ENCODE measurements at places on chromosomes 4 and X.

DNA sequence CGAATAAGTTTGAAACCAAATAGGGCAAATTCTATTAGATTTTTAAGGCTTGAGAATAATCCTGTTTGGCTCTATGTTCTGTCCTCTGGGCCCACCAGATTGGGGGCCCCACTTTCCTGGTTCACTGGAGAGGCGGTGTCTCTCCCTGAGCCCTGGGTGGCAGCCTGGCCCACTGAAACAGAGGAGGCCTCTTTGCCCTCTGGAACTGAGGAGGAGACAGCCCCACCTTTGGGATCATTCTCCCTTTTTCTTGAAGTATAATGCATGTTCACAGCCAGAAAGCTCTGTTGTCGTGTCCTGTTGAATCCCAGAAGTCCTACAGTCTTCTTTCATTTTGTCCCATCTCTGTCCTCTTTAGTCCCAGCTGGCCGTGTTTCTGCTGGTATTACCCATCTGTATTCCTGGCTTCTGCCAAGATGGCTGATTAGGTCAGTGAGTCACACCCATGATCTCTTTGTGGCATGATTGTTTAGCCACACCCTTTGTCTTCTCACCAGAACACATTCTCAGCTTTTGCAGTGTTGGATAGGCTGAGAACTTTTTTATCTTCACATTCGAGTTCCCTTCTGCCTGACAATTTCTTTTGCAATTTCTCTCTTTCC is 8.1 kb upstream of the TBC1D25 start:
- peak; percentile 15 for DNase-seq

DNA sequence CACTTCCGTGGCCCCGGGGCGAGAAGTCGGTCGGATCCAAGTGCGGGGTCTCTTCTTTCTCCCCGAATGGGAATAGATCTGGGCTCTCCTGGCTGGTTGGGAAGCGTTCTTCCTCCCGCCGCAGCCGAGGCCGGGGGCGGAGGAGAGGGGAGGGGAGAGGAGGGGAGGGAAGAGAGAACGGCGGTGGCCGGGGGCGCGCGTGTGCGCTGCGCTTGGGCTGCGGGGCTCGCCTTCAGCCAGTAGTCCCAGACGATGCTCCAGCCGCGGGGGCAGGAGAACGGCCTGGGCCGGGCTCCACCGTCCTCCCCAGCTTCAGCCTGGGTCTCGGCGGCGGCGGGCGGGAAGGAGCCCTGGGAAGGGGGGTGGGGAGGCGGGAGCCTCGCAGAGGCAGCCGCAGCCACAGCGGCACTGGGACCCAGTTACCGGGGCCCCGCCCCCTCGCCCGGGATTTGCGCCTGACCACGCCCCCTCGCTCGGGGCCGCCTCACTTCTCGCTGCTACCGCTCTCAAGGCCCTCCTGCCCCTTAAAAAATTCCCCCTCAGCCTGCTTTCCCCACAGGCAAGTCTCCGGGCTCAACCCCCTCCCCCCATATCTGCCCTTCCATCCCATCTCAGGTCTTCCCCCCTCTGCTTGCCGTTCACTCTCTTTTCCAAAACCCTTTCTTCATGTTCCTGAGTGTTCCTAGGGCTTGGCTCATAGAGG is at the start of gene FGD1:
TSS of gene FGD1 (minus strand) at position 421 of the 703 bp plus-strand sequence. CDS start 802 bp downstream, outside the sequence.
- peak; percentile 29 for DNase-seq

DNA sequence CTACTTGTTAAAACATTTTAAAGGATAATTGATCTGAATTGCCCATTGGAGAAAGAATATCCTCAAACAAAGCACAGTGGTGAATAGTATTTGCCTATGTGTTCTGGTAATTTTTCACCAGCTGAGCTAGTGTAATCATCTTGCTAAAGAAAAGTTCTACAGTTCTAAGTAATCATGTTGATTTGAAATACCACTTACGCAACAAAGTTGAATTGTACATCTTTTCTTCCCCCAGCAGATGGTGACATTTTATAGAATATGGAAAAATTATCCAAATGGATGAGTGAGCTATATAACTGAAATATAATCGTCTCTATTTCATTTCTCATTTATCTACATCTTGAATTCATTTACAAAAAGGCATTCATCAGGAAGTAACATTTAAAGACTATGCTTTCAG is 9.7 kb upstream of the ZNF674 start:
- DNase-seq, result no peak

- DNase-seq, result no peak
Measured at GRCh38 chr4:24978291-24979075, 52.3 kb downstream of the LGI2 start.

- DNase-seq, result no peak
Measured at GRCh38 chrX:20639115-20639514, 372.4 kb upstream of the RPS6KA3 start.

DNA sequence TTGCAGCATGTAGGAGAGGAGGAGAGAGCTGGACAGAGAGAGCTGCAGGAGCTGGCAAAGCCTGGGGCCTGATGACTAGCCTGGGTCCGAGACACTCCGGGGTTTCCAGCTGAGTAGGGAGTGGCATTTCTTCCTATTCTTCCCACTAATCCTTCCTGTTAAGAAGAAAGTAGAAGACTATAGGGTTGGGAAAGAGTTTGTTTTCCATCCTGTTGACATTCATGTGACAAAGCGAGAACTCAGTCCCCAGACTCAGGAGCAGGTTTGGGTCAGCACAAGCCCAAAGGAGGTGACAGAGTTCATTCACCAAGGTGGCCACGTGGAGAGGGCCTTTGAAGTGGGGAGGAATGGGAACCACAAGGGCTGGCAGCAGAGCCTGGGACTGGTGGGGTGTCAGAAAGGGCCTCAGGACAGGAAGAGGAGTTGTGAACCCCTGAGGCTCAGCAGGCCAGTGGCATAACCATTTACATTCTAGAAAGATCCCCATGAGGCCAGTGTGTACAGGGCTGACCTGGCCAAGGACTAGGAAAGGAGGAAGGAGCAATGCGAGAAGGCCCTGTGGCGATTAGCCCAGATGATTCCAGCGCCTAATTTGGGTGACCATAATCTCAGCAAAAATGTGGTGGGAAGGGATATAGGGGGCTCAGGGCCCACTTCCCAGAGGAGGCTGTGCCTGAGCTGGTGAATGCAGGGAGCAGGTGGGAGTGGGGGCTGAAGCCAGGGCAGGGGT is 3.3 kb upstream of the HAUS3 start:
- no peak for DNase-seq

DNA sequence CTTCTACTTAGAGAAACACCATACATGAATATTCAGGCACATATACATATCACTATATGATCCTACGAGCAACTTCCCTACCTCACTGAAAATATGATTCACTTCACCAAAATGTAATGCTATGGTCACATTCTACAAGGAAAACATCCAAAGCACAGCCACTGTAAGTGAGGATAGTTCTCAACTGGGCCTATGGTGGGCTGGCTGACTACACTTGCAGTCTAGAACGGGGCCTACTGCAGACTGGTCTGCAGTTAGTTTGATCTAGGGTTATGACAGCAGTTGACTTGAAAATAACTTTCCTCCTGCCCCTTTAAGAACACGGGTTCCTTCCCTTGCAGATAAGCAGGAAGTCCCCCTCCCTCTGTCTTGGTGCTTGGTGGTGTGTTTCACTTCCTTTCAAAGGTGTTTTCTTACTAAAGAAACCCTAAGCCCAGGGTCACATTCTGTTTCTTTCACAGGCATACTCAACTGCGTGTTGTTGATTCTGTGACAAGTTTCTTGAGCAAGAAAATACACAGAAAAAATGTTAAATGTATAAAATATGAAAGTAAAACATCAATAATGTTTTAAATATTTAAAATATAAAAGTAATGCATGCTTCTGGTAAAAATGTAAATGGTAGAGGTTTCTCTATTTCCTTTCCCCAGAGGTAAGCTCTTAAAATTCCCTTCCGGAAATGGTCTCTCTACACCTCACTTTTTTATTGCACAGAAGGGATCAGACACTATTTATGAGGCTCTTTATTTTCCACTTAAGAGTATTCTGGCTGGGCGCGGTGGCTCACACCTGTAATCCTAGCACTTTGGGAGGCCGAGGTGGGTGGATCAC is 18.0 kb upstream of the TMSB4X start:
- no peak for DNase-seq

DNA sequence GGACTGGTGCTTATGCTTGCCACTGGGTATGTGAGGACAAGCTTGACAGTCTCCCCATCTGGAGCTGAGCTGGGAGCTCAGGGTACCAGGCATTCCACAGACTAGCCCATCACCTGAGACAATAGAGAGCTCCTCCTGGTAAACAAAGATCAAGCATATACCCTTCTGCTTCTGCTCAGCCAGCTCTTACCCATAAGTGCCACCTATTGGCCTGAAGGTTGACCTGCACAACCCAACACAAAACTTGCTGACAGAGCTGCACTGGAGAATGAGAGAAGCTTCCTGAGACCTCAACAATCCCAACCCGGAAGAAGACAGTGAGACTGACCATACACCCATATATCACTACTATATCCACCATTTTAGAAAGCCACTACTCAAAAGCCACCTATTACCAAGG is 1049.2 kb upstream of the INTU start:
- DNase-seq, result no peak

GRCh38 chr4:39932776-39933402 is 44.8 kb downstream of the PDS5A start:
- DNase-seq, result no peak

DNA sequence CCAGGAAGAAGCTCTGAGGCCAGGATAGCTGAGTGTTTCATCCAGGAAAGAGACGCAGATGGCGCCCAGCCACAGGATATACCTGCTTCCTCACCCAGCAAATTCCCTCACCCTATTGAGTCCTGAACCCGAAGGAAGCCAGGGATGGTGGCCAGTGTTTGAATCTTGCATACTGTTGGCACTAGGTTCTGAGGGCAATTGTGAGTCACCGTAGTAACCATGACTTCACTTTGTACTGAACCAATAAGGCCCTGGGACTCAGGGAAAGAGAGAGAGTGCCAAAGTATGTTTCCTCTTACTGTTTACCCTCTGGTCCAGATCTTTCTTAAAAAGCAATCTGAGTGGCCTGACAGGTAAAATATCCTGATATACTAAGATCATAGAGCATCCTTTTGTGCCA is 25.6 kb upstream of the SMIM10L2A start:
- DNase-seq, result no peak

GRCh38 chr4:73272816-73273215 is 14.2 kb upstream of the ANKRD17 start:
- no peak for DNase-seq

- DNase-seq, result peak; percentile 27
Measured at GRCh38 chr4:182339221-182339641, 96.0 kb downstream of the TENM3 start.

DNA sequence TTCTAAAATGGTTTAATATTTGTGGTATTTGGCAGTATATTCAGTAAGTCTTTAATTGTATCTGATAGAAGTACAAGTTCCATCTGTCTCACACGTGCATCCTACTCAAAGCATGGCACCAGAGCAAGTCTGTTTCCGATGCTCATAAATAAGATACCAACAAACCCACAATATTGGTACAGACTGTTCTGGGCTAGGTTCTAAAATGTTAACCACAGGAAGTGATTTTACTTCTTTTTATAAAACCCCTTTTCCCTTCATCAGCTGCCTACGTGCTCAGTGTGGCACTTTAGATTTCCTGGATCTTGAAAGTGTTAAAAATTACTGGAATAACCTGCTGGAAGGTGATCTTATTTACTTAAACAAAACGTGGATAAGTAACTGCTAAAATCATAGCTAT is 165.1 kb downstream of the CFAP299 start:
- DNase-seq, result no peak

GRCh38 chr4:38101563-38101962 is 141.4 kb downstream of the PTTG2 start:
- DNase-seq, result no peak

GRCh38 chrX:129984111-129984958 is 1.9 kb downstream of the BCORL1 start:
- no peak for DNase-seq

DNA sequence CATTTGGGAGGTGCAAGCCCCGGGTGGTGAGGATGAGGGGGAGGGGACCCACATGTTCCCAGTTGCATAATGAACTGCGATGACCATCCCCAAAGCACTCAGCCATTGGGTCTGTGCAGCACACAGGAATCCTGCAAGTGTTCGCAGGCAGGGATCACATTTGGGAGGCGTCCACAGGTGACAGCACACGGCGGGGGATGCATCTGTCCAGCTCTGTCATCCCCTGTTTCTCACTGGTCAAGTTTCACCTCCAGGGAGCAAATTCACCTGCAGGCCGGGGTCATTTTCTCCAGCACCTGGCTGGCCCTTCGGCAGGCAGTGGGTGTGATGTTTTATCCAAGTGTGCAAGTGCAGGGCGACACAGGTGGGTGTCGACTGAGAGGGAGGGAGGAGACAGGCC is 33.3 kb upstream of the SORCS2 start:
- no peak for DNase-seq

- DNase-seq, result no peak
Measured at GRCh38 chr4:170697845-170698244, 608.1 kb upstream of the AADAT start.

GRCh38 chrX:123809854-123810375 is 49.9 kb upstream of the XIAP start:
- no peak for DNase-seq

- no peak for DNase-seq
Measured at GRCh38 chr4:127000846-127001245, 631.9 kb upstream of the INTU start.

DNA sequence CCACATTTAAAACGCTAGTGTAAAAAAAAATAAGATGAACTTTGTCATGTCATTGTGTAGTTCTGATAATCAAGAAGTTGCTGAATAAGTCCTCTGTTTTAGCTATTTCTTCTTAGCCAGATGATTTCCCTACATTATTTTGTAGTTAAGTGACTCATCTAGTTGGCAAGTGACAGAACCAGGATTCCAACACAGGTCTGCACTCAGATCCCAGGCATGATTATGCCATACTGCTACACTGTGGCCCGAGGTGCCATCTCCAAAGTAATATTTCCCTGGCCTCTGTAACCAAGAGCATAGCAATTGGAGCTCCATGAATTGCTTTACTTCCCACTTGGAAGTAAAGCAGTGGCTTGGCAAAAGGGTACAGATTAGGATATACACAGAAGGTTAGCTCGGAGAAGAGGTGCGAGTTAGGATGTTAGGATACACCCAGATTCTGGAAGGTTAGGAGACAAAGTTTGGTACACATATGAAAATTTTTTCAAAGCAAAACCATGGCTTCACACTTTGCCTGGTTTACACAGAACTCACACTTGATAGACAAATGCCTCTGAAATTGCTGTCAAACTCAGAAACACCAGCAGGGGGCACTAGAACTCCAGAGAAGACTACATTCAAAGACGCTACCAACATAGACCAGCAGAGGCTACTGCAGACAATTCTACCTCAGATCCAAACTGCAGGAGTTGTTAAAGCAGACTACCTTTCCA is 41.4 kb downstream of the SRPX2 start:
- peak; percentile 71 for DNase-seq

DNA sequence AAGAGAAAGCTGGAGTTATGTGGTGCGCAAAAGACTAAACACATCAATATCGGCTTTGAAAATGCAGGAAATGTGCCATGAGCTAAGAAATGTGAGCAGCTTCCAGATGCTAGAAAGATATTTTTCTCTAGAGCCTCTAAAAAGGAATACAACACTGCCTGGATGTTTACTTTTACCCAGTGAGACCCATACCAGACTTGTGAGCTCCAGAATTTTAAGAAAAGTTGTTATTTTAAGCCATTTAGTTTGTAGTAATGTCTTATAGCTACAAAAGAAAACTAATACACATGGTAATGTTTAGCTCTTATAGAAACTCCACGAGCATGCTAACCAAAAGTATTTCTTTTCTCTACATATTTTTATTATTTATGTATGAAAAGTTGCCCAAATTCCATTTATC is 1389.4 kb downstream of the C4orf33 start:
- no peak for DNase-seq

Measured in DMS 273 treated with DMSO at 0.1 percent for 48 hours (cell line).